ENCODE measurements at places on chromosomes 2 and 18.

DNA sequence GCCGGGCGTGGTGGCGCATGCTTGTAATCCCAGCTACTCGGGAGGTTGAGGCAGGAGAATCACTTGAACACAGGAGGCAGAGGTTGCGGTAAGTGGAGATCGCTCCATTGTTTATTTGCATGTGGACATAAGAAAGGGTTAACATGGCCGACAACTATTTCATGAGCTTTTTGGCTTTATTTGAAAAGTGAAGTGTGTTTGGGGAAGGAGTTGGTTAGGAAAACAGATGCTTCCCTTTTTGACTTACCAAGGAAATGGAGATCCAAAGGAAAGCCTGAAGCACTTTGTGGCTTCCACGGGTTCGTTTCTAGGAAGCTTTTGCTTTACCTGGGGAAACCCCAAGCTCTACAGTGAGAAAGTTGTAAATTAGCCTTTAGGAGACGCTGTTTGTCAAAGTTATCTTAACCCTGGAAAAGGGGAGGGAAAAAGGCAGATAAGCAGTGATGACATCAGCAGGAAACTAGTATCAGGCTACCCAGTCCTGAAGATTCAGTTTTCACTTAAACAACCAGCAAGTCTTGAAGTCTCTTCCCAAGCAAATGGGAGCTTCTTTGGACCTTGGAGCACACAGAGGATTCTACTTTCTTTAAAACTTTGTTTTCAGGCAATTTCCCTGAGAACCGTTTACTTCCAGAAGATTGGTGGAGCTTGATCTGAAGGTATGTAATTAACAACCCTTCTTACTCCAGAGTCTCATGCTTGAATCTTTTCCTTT is at the start of gene CASP10:
TSS of gene CASP10 (plus strand) at position 492 of the 715 bp plus-strand sequence. CDS start 2,637 bp downstream, outside the sequence.
- DNase-seq, result no peak

- no peak for DNase-seq
These were observed 30.3 kb upstream of the BIN1 start for GRCh38 chr2:127137225-127137624.

DNA sequence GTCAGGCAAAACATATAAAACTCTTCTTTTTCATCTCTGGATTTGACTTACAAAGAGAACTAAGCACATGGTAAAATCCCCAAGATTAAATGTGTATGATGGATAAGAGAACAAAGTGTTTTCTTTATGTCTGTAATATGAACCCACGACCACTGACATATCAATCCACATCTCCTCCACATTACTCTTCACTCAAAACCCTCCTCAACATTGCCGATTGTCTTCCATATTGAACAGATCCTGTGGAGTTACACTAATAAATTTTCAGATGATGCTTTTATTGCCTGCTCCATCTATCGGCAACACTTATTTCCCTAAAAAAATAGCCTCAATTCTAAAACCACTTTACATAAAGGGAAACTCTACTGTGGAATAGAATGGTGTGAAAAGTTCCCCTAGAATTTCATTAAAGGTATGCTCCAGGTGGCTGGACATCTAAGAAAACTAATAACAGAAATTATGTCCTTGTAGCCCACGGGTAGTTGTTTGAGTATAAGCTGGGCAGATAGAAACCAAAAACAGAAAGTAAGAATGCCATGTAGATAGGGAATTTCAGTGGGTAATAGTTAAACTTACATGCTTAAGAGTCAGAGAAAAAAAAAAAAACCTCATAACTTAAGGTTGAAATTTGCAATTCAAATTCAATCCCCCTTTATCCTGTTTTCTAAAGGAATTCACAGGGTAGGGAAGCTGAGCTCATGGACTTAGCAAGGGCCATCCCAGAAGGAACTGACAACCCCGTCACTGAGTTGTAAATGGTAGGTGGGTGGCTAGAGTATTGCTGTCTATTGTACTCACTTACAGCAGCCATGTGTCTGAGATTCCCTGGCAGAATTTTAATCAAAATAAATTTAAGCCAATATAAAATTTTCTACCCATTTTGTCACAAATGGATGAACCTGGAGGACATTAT is 305.4 kb upstream of the LYPD1 start:
- DNase-seq, result no peak

DNA sequence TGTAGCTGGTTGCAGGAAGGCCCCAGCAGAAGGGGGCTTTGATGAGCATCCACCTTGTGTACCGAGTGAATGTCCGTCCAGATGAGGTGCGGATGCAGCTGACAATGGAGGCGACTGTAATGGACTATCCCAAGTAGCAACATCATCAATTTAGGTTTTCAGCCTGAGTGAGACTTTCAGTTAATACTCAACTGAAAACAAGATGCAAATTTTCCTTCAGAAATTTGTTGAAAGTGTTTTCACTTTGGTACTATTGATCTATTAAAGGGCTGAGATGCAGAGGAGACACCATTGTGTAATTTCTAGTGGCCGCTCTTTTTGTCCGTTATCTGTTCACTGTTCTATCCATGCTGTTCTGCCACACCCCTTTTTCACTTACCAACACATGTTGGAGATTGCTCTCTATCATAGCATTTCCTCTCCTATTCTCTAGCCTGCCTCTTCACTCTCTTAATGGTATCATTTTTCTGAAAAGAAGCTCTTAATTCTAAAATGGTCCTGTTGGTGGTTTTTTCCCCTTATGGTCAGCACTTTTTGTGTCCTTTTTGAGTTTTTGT is 12.0 kb upstream of the CASP8 start:
- no peak for DNase-seq

Measured in NCI-H524 treated with DMSO at 0.1 percent for 48 hours (cell line).